T47D (cell line): ENCODE measurements at places on chromosomes 12 and 14.

GRCh38 chr14:86153480-86153879, 623.5 kb downstream of the FLRT2 start:
- DNase-seq = no peak

DNA sequence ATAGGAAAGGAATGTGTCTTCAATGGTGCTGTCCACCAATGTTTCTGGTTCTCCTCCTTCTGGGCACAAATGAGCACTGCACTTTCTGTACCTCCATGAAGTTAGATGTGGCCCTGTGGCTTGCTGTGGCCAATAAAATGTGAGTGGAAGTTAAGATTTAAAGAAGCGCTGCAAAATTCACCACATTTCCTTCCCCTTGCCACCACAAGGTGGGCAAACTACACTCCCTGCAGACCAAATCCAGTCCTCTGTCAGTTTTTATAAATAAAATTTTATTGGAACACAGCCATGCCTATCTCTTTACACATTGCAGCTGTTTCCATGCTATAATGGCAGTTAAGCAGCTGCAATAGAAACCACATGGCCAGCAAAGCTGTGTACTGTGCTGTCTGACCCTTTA, 141.4 kb upstream of the TMPO start:
- no peak for DNase-seq

GRCh38 chr14:57362361-57362760, 28.0 kb upstream of the NAA30 start:
- no peak for DNase-seq

DNA sequence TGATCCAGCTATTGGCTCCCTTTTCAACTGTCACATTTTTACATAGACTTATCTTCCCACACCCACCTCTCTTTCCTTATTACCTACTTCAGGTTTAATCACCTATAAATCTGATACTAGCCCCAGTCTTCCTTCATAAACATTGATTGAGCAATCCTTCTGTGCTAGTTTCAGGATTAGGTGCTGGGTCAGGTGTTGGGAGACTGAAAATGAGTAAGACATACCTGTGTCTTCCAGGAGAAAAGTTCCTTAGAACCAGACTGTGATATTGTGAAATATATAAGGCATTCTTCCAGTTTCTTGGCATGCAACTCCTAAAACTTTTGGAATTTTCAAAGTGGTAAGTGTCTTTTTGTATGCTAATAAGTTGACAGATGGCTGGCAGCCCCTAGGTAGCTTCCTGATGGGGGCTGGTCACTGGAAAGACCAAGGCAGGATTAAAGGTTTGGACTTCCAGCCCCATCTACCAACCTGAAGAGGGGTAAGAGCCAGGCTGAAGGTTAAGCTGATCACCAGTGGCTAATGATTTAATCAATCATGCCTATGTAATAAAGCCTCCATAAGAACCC, 4.6 kb downstream of the ANO6 start:
- DNase-seq = no peak

GRCh38 chr12:78928200-78929074, 63.9 kb downstream of the SYT1 start:
- no peak for DNase-seq

GRCh38 chr14:102622262-102622885, 29.9 kb downstream of the RCOR1 start:
- no peak for DNase-seq

DNA sequence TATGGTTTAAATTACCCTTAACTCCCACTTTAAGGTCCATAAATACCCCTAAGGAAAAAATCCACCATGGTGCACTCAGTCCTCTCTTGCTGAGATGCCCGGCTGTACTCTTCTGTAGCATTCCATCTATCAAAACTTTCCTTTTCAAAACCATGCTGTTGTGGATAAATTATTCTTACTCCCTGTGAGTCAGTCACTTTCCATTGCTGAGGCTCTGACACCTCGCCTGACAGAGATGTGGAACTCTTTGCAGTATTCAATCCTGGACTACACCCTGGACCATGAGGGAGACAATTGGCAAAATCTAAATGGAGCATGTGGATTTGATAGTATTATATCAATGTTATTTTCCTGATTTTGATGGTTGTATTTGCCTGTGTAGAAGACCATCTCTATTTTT, 49.1 kb downstream of the AVPR1A start:
- DNase-seq = no peak

DNA sequence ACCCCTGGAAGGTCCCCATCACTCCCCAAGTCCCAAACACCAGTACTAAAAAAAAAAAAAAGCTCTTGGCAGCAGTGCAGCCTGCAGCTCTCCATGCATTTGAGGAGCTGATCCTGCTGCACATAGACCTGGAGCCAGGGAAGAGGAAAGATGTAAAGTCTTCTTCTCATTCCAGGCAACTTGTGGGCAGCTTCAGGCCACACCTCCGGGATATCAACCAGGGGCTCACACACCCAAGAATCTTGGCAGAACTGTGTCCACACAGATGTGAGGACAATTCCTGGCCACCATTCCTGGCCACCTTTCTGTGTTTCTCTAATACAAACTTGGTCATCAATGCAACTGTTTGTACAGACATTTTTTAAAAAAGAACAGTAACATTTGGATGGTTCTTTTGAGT, 72.7 kb downstream of the TMEM132C start:
- no peak for DNase-seq

DNA sequence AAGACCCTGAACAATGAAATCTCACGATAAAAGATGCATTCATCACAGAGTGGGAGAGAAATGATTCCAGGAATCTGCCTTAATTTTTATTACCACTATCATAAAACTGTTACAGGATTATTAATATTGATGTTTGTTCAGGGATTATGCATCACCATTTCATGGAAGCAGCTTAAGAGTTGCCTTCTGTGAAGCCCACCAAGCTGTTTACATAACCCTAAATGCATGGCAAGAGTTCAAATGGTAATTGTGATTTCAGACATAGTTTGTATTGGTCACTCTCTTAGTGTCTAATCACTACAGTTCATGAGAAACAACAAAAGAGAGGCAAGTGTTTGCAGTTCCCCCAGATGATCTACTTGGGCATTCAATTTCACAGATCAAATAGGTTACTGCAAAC, 527.7 kb downstream of the RPS29 start:
- DNase-seq = no peak

DNA sequence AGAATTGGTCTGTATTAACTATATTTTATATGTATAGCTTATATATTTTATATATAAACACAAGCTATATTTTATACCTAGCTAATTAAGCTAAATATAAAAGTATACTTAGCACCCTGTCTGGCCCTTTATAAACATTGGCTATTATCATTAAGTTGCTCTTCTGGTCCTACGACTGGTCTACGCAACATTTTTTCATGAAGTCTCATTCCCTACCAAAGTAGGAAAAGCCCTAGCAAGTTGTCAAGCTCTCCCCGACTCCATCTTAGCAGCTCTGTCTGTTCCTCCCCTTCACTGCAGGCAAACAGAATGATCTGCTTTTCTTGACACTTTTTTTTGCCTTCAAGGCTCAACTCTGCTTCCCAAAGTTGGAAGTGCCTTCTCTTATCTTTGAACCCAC, 36.7 kb upstream of the ELK3 start:
- peak; percentile 66 for DNase-seq

- peak; percentile 7 for DNase-seq
Observed at GRCh38 chr14:30389134-30389876, 169.7 kb upstream of the G2E3 start.

DNA sequence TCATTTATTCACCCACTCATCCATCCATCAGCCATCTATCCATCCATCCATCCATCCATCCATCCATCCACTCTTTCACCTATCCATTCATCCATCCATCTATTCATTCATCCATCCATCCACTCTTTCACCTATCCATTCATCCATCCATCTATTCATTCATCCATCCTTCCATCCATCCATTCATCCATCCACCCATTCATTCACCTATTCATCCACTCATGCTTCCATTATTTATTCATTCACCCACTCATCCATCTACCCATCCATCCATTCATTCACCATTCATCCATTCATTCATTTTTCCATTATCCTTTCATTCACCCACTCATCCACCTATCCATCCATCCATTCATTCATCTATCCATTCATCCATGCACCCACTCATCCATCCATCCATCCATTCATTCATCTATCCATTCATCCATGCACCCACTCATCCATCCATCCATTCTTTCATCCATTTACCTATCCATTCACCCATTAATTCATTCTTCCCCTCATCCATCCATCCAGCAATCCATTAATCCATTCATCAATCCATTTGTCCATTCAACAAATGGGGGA, 360.9 kb downstream of the ADGRD1 start:
- no peak for DNase-seq

- no peak for DNase-seq
Observed at GRCh38 chr14:54737132-54737711, 165.4 kb downstream of the GCH1 start.

GRCh38 chr14:65210822-65211182, 108.5 kb upstream of the MAX start:
- no peak for DNase-seq

DNA sequence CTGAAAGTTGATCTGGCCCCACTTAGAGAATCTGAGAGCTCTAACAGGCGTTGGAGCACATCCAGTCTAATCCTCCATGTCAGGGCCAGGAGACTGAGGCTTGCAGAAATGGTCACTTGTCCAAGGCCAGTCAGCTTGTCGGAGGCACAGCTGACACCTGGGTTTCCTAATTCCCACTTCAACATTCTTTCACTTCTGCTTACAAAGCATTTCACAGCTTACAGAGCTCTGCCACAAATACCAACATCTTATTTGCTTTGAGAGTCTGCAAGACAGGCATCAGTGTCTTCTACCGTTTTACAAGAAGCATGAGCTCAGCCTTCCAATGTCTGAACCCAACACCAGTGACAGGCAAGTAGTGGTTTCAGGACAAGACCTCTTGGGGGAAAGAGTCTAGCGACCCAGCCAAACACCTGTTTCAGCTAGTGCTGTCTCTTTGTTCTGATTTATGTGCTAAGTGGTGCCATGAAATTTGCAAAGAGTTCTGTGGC, 31.8 kb downstream of the ISCA2 start:
- DNase-seq = no peak

DNA sequence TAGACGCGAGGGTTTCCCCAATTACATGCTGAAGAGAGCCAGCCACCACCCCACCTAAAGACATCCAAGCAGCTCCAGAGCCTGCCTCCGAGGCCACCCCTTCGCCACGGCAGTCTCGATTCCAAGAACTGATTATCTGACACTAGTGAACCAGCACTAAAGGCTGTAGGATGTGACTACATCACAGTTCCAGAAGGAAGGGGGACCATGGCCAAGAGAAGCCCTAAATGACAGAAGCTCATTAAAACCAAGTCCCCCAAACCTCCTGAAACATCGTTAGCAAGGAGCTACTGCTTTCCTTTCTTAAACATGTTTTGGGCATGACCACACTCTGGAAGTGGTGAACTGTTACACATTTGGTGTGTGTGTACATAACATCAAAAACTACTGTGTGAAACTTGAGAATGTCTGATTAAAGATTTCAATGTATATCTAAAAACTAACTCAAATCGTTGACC, 88.2 kb downstream of the DUSP16 start:
- DNase-seq = no peak

- no peak for DNase-seq
Observed at GRCh38 chr14:85325134-85326017, 204.6 kb upstream of the FLRT2 start.

- no peak for DNase-seq
Observed at GRCh38 chr14:75281654-75282019, 3.0 kb downstream of the FOS start.

DNA sequence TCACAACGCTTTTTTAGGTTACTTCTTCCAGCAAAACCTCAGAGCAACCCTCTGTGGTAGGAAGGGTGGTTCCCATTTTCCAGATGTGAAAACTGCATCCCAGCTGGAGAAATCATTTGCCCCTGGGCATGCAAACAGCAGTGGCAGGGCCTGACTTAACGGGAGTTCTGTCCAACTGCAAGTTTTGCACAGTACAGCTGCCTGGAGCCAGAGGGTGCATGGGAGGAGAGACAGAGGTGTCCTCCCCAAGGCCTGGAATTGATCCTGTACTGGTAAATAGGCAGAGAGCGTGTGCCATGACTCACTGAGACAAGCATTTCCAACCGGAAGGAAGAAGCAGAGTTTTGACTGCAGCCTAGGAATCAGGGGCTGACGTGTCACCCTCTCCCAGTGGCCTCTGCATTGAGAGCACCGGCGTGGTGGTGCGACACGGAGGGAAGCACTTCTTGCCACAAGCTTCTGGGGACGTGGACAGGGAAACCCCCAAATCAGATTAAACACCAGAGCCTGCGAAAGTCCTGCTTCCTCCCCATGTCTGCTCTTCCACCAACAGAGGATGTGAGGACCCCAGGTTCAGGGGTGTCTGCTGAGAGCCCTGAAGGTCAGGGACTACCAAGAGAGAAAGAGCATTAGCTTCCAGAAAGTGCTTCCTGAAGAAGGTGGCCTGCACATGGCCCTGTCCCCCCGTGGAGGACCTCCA, 19.0 kb upstream of the SERPINA4 start:
- DNase-seq = no peak

- DNase-seq = no peak
Observed at GRCh38 chr12:79764641-79765040, 73.9 kb upstream of the PAWR start.

DNA sequence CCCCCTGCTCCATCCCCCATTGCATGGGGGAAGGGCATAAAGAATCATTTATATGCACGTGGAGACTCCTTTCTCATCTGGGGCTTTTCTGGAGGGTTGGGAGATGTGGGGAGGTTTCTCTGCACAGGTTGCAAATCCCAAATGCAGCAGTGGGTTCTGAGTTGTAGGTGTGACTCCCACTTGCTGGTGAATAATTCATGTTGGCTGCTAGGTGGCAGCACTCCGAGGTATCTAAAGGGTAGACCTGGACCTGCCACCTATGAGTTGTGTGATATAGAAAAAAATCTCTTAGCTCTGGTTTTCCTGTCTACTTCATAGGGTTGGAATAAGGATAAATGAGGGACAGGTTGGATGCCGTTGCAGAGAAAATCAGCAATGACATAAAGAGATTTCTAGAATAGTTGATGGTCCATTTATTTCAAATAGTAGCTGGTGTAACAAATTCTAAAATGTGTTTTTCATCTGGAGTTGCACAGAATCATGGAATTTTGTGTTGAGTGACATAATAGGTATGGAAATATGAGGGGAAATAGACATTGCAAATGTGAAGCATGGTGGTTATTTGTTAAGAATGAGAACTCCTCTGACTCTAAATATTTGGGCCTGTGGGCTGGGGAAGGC, 4.6 kb downstream of the MARCHF9 start:
- DNase-seq = peak; percentile 76

- peak; percentile 71 for DNase-seq
Observed at GRCh38 chr12:57632958-57633840, at the start of gene B4GALNT1. TSS of gene B4GALNT1 (minus strand) at chr12:57633201. CDS start at chr12:57632132, 1,069 bp downstream.

DNA sequence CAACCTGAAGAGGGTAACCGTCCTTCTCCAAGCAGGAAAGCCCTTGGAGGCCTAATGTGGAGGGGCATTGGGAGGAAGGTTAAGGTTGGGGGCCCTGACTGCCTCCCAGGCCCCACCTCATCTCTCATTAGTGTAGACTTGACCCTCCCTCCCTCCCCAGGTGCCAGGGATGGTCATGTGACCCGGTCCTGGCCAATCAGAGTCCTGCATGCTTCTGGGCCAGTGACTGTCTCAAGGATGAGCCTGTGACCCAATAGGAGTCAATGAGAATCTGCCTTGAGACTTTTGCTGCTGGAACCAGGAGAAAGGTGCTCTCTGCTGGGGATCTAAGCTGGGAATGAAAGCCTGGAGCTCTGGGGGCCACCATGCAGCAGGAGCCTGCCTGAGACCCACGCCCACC, 70.8 kb downstream of the NCOR2 start:
- peak; percentile 66 for DNase-seq

GRCh38 chr14:72904840-72905561, 11.1 kb upstream of the DPF3 start:
- DNase-seq = peak; percentile 87
